ENCODE measurements at places on chromosomes 16 and 17.
A peak's percentile ranks its signal among the peaks of the same experiment; 100 is the strongest.

GRCh38 chr17:48546137-48546923 lies 1.4 kb upstream of the HOXB2 start:
- H3K36me3 ChIP-seq = no peaks in the 10 kb centered on the region
- H3K4me3 ChIP-seq = no peak overlapping the region
- H3K4me1 ChIP-seq = peaks cover 16% of the 10 kb centered on the region

DNA sequence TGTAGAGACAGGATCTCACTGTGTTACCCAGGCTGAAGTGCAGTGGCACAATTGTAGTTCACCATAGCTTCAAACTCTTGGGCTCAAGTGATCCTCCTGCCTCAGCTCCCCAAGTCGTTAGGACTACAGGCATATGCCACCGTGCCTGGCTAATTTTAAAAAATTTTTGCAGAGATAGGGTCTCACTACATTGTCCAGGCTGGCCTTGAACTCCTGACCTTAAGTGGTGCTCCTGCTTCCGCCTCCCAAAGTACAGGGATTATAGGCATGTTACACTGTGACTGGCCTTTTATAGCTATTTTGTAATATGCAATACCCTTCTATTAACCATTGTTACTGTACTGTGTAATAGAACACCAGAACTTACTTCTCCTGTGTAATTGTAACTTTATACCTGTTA lies 139.3 kb upstream of the ZNF267 start:
- no peaks in the 10 kb centered on the region for H3K27me3 ChIP-seq
- H3K27ac ChIP-seq = no peak overlapping the region
- no peak for DNase-seq
- no peak overlapping the region for H3K4me3 ChIP-seq
- H3K36me3 ChIP-seq = peaks cover 8% of the 10 kb centered on the region

DNA sequence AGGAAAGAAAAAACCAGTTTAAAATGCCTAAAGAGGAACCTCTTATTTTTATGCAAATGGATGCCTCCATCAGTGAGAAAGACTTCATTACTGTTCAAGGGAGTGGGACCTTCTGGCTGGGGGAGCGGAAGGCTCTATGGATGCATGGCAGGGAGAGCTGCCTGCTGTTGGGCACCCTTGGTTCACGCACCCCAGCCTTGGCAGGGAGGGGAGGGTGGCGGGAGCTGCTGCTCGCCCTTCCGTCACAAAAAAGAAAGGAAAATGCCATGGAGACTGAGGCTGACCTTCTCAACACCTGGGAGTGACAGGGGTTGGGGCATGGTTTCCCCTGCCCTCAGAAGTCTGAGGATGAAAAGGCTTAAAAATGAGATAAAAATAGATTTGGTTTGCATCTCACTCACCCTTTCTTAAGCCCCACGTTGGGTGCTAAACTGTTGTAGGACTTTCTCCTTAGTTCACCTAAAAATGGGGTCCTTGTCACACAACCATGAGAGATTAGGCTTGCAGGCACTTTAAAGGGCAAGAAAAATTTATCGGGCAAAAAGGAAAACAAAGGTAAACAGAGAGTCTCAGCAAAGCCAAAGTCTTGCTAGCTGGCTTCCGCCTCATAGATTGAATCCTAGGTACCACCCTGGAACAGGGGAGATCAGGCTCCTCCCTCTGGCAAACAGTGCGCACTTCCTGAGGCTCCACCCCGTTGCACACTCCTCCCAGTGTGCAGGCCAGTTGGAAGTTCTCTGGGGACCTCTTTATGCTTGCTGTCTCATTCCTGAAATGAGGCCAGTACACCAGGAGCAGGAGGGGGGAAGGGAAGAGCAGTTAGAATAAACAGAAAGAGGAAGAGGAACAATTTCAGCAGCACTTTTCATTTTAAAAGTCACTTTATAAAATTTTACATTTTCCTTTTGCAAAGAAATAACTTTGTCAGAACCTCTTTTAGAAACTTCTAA lies 31.6 kb downstream of the PHKB start:
- no peak overlapping the region for H3K4me3 ChIP-seq
- peak overlapping the region; percentile 80 for H3K27ac ChIP-seq
- H3K27me3 ChIP-seq = no peaks in the 10 kb centered on the region
- peak; percentile 83 for DNase-seq
- no peaks in the 10 kb centered on the region for H3K4me1 ChIP-seq

- no peak overlapping the region for H3K4me3 ChIP-seq
- no peaks in the 10 kb centered on the region for H3K27me3 ChIP-seq
- no peaks in the 10 kb centered on the region for H3K36me3 ChIP-seq
- peak overlapping the region; percentile 77 for H3K27ac ChIP-seq
- no peak for DNase-seq
These were observed 86.5 kb downstream of the MAP2K6 start for GRCh38 chr17:69500911-69501429.

DNA sequence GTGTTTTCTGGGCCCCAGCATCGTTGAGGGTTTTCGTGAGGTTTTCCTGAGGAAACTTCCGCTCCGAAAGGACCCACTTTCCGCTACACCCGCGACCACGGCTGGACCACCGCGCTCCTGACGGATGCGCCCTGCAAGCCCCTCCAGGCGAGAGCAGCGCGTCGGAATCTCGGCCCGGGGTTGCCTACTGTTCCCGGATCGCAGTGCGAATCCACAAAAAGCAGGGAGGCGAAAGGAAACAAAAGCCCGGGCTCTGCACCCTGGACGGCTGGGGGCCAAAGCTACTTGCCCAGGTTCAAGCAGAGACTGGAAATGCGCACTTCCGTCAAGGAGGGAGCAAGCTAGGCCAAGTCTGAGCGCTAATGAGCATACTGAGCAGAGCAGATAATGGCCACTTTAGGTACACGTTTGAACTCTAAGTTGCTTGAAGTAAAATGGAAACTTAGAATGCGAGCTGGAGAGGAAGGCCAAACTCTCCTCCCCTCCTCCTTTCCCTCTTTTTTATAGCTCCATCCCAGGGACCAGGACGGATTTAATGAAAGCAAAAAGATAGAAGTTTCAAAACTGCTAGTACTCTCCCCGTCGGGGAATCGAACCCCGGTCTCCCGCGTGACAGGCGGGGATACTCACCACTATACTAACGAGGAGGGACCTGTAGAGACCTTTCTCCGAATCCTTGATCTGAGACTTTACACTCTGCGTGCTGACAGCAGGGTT lies 11.4 kb upstream of the AURKB start:
- peak; percentile 96 for DNase-seq
- H3K4me3 ChIP-seq = peak overlapping the region; percentile 59
- H3K27ac ChIP-seq = peak overlapping the region; percentile 99
- peaks cover 9% of the 10 kb centered on the region for H3K4me1 ChIP-seq
- no peaks in the 10 kb centered on the region for H3K36me3 ChIP-seq

DNA sequence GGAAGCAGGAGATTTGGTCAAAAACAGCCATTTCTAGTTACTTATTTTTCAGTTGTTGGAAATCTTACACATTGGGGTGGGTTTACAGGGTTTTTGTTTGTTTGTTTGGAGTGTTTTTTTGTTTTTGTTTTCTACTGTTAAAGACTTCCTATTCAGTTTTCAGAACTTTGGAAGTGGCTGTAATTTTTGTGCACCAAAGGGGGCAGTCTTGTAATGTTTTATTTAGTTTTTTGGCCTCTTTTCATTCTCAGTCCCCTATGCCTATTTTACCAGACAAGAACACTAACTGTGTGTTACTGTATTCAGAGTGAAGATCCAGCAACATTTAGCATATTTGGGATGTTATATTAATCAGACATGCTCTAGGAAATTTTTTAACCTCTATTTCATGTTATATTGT lies 20.6 kb downstream of the TPPP3 start:
- no peak for DNase-seq
- no peaks in the 10 kb centered on the region for H3K4me1 ChIP-seq
- H3K36me3 ChIP-seq = no peaks in the 10 kb centered on the region

DNA sequence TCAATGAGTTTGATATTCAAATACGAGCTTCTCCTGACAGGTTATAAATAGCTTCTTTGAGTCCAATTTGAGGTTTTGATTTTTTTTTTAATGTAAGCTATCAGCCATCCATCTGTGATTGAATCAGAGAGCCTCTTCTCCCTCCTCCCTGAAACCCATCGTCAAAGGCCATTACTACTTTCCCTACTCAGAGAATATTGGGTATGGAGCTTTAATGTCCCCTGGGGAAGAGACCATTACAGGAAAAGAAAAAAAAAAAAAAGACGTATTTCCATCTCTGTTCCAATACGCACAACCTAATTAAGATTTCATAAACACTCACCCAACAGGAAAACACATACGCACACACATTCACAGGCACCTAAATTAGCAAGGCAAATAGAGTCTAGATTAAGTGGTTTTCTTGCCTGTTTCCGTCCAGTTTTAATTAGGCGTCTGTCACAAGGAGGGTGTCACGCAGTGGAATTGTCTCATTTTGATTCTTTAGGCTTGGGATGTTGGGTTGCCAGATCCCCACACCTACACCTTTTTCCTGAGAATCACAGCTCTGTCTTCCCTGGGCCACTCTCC lies 194.3 kb upstream of the RPL38 start:
- H3K4me3 ChIP-seq = no peak overlapping the region
- H3K36me3 ChIP-seq = no peaks in the 10 kb centered on the region
- no peak overlapping the region for H3K27ac ChIP-seq
- no peaks in the 10 kb centered on the region for H3K4me1 ChIP-seq
- peaks cover 54% of the 10 kb centered on the region for H3K27me3 ChIP-seq

DNA sequence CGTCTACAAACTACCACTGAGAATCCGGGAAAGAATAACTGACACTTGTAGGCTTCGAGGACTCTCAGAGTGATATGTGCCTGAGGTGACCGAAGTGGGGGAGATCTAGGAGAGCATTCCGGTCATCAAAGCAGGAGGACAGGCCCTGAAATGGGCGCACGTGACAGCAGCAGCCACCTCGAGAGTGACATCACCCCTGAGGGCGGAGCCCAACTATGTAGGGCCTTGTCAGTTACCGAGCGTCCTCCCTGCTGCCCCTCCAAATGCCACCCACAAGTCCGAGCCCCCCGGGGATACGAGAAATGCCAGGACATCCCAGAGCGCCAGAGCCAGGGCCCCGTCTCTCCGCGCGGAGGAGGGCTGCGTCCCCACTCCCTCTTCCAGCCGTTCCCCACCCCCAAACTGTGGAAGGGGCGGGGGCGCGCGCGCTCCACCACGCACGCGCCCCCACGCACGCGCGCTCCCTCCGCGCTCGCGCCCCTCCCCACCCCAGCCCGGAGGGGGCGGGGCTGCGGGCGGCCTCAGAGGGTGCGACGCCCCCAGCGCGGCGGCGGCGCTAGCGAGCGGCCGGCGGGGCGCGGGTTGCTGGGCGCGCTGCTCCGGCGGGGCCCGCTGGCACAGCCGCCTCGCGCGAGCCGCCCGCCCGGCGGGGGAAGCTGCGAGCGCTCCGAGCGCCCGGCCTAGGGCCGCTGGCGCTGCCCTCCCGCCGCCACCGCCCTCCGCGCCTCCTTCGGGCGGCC lies at the start of gene TANC2:
TANC2 (plus strand) TSS at position 550 of the 740 bp plus-strand sequence. CDS start 43,325 bp downstream, outside the sequence.
- peaks cover 36% of the 10 kb centered on the region for H3K4me1 ChIP-seq
- H3K27me3 ChIP-seq = no peaks in the 10 kb centered on the region
- peak; percentile 87 for DNase-seq
- H3K4me3 ChIP-seq = peak within 1 kb of the TSS; percentile 81
- H3K27ac ChIP-seq = peak within 1 kb of the TSS; percentile 91

DNA sequence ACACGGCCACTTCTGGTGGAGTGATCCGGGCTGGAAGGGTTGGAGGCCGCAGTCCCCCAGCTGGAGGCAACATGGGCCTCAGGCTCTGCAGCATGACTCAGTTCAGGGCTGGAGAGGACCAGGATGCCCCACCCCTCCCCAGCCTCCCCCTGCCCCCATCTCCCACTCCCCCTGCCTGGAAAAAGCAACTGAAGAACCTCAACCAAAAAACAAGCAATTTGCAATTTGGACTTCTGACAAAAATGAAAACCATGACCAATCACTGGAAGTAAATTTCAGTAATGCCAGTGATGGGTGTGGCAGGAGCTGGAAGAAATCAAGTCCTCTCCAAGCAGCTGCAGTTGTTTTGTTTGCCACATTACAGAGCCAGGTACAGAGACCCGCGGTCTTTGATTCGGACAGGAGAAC lies 6.6 kb upstream of the MIF4GD start:
- H3K27ac ChIP-seq = peak overlapping the region; percentile 59
- H3K27me3 ChIP-seq = no peaks in the 10 kb centered on the region
- H3K36me3 ChIP-seq = no peaks in the 10 kb centered on the region
- H3K4me1 ChIP-seq = peaks cover 3% of the 10 kb centered on the region
- DNase-seq = no peak
- H3K4me3 ChIP-seq = no peak overlapping the region

GRCh38 chr17:6591599-6592158 lies 35.3 kb upstream of the PITPNM3 start:
- no peak for DNase-seq
- no peak overlapping the region for H3K4me3 ChIP-seq
- no peaks in the 10 kb centered on the region for H3K27me3 ChIP-seq

DNA sequence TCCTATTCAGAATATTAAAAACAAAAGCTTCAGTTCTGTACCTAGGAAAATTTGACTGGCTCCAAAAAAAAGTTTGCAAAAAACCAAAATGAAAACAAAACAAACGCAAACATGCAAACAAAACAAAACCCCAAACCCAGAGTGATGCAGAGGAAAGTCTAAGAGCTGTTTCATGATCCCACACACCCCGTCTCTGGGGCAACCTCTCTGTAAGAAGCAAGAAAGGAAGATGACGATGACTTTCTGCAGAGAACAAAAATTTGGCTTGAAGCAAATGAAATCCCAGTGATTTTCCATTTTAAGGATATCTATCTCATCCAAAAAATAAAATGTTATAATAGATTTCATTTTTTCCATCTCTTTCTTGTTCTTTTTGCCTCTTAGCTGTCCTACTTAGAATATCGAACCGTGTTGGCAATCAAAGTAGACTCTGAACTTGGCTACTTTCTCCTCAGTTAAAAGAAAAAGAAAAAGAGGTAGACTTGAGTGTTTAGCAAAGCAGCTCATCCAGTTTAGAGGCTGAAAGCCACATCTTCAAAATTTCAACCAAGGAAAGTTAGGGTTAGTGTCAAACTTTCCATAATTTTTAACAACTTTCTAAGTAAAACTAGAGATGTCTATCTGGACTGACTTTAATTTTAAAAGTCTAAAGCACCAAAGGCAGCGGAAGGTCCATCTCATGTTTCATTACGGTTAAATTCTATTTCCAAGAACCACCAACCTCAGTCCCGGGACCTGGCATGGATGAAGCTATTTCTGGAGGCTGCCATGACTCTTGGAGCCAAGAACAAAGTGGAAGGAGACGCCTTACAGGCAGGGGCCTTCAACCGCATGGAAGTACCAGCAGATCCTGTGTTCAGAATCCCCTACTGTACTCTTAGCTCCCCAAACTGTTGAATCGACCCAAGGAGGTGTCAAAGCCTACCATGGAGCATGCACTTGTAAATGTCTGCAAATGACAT lies 180.8 kb downstream of the XYLT1 start:
- no peaks in the 10 kb centered on the region for H3K36me3 ChIP-seq
- no peaks in the 10 kb centered on the region for H3K27me3 ChIP-seq
- no peak overlapping the region for H3K4me3 ChIP-seq
- H3K4me1 ChIP-seq = peaks cover 6% of the 10 kb centered on the region
- DNase-seq = no peak

DNA sequence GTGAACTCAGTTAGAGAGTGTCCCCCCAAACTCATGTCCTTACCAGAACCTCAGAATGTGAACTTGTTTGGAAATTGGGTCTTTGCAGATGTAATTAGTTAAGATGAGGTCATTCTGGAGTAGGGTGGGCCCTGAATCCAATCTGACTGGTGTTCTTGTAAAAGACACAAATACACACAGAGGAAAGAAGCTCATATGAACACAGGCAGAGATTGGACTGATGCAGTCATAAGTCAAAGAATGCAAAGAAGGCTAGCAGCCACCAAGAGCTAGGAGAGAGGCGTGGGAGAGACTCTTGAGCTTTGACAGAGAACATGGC lies 2.1 kb upstream of the NAGPA start:
- H3K4me3 ChIP-seq = no peak overlapping the region
- H3K27ac ChIP-seq = no peak overlapping the region
- no peaks in the 10 kb centered on the region for H3K27me3 ChIP-seq
- DNase-seq = no peak
- peaks cover 14% of the 10 kb centered on the region for H3K4me1 ChIP-seq

- H3K4me1 ChIP-seq = no peaks in the 10 kb centered on the region
- no peak overlapping the region for H3K4me3 ChIP-seq
- no peak overlapping the region for H3K27ac ChIP-seq
- no peak for DNase-seq
- no peaks in the 10 kb centered on the region for H3K36me3 ChIP-seq
These were observed 98.4 kb upstream of the DNAH9 start for GRCh38 chr17:11499881-11500280.

Data from left lung (tissue), 14 donors.